ENCODE measurements at places on chromosomes 12 and 14.

DNA sequence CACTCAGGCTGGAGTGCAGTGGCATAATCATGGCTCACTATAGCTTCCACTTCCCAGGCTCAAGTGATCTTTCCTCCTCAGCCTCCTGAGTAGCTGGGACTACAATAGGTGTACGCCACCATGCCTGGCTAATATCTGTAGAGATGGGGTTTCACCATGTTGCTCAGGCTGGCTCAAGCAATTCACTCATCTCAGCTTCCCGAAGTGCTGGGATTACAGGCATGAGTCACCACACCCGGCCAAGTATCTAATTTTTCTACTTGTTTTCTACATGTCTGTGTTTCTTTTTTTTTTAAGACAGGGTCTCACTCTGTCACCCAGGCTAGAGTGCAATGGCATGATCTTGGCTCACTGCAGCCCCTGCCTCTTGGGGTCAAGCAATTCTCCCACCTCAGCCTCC lies 119.7 kb upstream of the MED13L start:
- no peak for DNase-seq

DNA sequence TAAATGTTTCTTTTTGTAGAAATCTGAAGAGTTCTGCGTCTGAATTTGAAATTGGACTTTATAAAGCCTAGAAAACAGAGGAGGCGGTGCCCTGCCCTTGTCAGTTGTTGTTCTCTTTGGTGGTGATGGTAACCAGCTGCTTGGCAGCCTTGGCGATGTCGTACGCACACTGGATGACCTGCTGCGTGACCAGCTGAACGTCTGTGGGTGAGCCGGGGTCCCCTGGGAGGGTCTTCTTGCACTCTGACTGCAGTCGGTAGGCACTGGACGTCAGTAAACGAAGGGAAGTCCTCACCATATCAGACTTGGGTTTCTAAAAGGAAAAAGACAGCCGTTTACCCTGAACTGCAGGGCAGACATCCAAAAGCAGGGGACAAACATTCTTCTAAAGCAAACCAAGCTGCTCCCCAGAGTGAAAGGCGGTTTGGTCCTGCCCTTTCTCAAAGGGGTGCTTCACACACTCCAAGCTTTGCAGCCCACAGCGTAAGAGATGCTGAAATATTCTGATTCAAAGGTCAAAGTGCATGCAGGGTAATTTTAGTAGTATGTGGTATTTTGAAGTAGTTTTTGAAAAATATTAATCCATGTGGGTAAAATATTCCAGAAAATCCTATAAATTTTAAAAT lies 32.9 kb downstream of the TCHP start:
- no peak for DNase-seq

DNA sequence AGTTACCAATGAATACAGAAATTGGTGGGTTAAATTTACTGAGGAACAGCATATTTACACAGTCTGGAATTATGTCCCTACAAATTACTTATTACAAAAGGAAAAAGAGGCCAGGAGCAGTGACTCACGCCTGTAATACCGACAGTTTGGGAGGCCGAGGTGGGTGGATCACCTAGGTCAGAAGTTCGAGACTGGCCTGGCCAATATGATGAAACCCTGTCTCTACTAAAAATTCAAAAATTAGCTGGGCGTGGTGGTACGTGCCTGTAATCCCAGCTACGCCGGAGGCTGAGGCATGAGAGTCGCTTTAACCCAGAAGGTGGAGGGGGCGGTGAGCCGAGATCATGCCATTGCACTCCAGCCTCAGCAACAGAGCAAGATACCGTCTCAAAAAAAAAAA lies 52.6 kb downstream of the HECTD1 start:
- DNase-seq, result no peak

- DNase-seq, result no peak
Observed at GRCh38 chr12:11446372-11446771, 51.0 kb upstream of the PRB2 start.

- DNase-seq, result no peak
Observed at GRCh38 chr14:65006261-65006721, 19.6 kb downstream of the FNTB start.

- DNase-seq, result no peak
Observed at GRCh38 chr12:93638954-93639353, 38.2 kb upstream of the CRADD start.

- no peak for DNase-seq
Observed at GRCh38 chr14:87810711-87811110, 182.3 kb downstream of the GALC start.

GRCh38 chr12:83866477-83866876 lies 1046.1 kb downstream of the SLC6A15 start:
- DNase-seq, result no peak

GRCh38 chr14:52325630-52326029 lies 11.5 kb downstream of the PTGER2 start:
- DNase-seq, result no peak

GRCh38 chr14:91361233-91361811 lies 56.3 kb downstream of the CCDC88C start:
- DNase-seq, result no peak

DNA sequence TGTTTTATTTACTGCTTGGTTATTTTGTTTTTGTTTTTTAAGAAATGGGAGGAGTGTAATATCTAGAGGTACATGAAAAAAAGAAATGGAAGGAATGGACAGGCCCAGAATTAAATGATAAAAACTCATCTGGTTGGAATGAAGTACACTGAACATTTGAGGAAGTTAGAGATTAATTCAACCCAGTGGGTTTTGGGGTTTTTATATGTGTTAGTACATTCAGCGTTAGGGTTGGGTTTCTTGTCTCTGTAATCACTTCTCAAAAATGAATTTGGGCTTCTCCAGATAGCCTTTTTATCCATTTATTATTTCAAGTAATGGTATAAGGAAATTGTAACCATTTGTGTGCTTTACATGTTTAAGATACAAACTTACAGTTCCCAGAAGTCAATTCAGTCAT lies 19.5 kb upstream of the NUP107 start:
- DNase-seq, result no peak

- DNase-seq, result no peak
Observed at GRCh38 chr14:51684760-51685159, 33.0 kb downstream of the FRMD6 start.

DNA sequence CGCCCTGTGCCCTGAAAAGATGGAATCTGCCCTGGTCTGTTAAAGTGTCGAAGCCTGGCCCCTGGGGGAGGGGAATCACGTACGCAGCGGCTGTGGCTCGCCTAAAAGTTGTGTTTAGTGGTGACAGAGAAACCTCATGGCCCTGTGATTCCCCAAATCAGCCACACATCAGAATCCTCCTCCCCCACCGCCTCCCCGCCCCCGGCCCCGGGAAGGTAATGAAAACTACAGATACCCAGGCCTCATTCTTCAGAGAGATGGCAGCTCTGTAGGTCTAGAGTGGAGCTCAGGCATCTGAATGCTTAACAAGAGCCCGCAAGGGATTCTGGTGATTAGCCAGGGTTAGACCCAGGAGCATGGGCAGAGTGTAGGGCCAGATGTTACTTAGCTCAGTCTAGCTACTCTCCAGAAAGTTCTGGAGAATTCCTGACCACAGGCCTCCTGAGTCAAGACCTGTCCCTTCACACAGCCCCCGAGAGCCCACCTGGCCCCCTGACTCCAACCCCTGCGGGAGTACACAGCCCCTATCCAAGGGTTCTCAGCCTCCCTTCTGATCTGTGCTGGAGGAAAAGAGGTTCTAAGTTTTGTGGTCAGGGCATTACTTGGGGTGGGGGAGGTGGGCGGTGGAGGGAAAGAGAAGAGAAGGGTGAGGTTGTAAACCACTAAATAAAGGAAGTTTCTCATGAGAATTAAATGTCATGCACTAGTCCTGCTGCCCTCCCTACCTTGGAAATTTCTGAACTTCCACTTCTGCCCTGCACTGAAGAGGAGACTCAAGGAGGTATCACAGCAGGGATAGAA lies 114.8 kb downstream of the PLXNC1 start:
- peak; percentile 44 for DNase-seq

GRCh38 chr12:122951979-122952892 lies 14.0 kb downstream of the ABCB9 start:
- DNase-seq, result peak; percentile 57

DNA sequence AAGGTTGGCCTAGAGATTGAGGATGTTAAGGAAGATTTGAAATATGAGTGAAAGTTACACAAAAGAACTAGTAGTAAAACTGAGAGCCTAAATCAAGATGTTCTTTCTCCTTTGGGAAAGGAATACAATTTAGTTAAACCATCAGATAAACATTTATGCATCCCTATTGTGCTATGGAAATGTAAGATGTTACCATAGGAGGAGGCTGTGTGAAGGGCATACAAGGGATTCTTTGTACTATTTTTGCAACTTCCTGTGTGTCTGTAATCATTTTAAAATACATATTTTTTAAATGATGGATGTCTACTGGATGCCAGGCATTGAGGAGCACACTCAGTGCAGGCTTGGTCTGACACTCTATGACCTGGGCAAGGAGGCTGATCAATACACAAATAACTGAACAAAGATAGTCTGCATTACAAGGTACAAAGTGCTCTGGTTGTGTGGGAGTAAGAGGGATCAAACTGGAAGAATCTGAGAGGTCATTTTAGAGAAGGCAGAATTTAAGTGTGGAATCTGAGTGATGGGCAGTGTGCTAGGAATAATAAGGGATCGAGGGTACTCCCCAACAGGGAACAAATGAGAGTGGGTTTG lies 5.8 kb upstream of the CHPT1 start:
- no peak for DNase-seq

DNA sequence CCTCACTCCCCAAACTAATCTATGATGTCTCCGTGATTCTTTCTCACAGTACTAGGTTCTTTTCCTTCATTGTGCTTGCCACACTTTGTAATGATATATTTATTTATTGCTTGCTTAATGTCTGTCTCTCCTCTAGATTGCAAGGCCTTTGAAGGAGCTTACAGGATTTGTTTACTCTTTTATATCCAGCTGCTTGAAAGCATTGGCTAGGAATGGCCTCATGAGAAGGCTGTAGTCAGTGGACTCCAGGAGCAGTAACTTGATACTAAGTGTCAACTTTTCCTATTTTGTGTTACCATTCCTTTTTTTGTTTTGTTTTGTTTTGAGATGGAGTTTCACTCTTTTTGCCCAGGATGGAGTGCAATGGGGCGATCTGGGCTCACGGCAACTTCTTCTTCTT lies 7.3 kb upstream of the FAM234B start:
- DNase-seq, result no peak

GRCh38 chr12:130075497-130076076 lies 86.7 kb upstream of the FZD10 start:
- no peak for DNase-seq

DNA sequence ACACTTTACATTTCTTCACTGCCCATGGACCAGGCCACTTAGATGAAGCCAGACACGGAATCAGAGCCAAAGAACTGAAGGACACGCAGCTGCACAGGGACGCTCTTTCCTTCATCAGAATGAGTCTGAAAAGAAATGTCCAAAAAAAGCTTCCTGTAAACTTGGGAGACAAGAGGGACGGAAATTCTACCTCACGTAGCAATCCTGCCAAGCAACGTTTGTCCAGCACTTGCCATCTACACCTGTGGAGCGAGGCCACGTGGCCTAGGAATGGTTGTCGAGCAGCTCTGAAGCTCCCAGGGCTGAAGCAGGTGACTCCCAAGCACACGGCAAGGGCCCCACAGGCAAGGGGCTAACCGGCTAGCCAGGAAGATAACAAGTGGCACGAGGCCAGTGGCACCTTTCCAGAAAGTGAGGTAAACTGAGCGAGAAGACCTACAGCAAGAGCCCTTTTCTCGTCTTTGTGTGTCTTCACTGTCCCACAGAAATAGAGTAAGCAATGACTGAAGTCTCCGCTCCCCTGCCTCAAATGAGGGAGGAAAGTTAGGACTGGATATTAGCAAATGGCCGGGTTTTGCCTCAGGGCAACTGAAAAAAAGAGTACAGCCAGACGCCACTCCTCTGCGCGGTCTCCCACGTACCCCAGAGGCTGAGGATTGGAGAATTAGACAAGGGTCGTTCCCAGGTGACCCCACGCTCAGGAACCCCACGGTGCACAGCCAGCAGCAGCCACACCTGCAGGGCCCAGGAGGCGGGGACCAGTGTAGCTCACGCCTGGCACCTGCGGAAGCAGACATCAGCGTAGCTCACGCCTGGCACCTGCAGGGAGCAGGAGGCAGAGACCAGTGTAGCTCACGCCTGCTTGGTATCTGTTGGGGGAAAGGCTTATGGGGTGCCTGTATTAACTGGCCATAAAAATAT lies 7.7 kb downstream of the ZNF605 start:
- no peak for DNase-seq

DNA sequence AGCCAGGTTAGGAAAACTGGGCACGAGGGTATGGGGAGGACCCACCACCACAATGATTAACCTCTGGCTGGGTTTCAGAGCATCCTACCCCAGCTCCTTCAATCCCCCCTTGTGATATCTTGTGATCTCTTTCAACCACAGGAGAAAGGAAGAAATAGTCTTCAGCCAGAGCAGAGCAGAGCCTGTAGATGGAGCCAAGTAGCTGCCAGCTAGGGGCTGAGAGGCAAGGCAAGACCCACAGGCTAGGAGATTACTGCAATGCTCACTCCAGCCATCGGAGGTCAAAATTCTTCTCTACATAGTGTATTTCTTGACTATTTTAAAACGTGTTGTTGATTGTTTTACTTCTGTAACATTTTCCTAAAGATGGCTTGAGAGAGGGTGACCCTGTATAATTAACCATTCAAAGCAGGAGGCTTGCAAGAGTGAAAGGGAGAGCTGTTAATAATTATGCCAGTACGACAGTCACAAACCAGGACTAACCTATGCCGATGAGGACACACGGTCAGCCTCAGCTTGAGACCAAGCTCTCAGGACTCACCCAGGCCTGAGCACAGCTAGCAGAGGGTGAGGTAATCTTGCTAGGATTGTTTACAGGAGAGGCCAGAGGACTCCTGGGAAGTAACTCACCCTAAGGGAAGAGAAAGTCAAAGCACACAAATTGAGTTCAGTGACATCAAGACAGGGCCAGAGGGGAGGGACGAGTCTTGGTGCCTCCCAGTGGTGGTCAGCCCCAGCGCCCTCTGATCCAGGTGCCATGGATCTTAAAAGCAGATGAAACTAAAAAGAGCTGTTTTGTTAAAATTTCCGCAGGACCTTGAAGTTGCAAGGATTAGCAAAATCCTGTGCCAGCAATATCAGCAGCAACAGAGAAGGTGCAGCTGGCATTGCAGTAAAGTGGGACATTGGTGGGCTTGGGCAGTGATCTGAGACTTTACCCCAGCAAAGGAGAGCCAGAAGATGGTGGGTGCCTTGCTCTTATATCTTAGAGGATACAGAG lies 29.8 kb upstream of the CDKN3 start:
- DNase-seq, result no peak

DNA sequence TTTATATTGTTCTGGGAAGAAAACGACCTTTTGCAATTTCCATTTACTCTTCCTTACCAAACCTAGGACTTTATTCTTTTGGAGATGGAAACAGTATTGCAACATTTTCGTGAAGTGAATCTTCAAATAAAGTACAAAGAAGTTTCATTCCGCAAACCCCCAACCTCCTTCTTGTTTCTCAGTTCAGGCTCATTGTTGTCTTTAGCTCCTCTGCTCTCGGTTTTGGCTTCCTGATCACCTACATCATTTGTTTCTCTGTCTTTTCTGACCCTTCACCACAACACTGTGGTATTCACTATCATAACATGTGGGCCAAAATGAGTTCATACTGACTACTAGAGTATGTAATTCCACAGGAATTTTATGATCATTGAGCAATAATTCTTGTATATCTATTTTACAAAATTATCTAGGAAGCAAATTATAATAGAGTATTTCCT lies 266.8 kb downstream of the ADAMTS20 start:
- no peak for DNase-seq
